ENCODE measurements at places on chromosomes 7 and 10. TPM values are rescaled to one million over a fixed set of nuclear protein-coding genes. Genes with fewer than 3 reads are reported as not detected.
A peak's percentile ranks its signal among the peaks of the same experiment; 100 is the strongest.

Gene EGR2
- total RNA-seq, result 1.4 TPM

Gene TMEM26
- total RNA-seq, result not detected

Gene GRM8
- total RNA-seq, result not detected

Gene HOXA1
- total RNA-seq, result 0.72 TPM

Gene AGR2
- not detected for total RNA-seq

Gene PON3
- total RNA-seq, result not detected

- no peak overlapping the region for H3K27ac ChIP-seq
- peaks cover 1% of the 10 kb centered on the region for H3K36me3 ChIP-seq
- H3K4me1 ChIP-seq, result peaks cover 24% of the 10 kb centered on the region
Measured at GRCh38 chr10:349081-349480, 213.8 kb downstream of the ZMYND11 start.

GRCh38 chr7:157775560-157776332, 438.9 kb downstream of the DNAJB6 start:
- H3K4me3 ChIP-seq, result no peak overlapping the region
- no peak overlapping the region for H3K27ac ChIP-seq
- H3K27me3 ChIP-seq, result peaks cover 2% of the 10 kb centered on the region
- no peaks in the 10 kb centered on the region for H3K4me1 ChIP-seq
- no peak for DNase-seq

GRCh38 chr10:123777881-123778280, 111.7 kb downstream of the GPR26 start:
- H3K27ac ChIP-seq, result no peak overlapping the region
- H3K4me3 ChIP-seq, result no peak overlapping the region
- peaks cover 4% of the 10 kb centered on the region for H3K4me1 ChIP-seq
- peaks cover 13% of the 10 kb centered on the region for H3K27me3 ChIP-seq
- peaks cover 2% of the 10 kb centered on the region for H3K36me3 ChIP-seq

DNA sequence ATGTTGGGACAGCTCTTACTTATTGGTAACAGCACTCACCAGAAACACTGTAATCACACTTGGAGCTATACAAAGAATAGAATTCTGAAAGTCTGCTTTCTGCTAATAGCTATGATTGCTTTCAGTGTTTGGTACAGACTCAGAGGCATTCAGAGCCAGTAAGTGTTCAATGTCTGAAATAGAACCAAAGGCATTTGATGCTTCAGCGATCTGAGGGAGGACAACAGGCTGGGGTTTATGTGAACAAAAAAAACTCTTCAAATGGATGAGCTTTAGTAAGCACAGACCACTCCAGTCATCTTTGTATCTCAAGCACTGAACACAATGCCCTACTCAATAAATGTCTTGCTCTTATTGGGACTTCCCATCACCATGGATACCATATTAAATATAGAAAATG, 322.8 kb upstream of the GRM3 start:
- no peaks in the 10 kb centered on the region for H3K36me3 ChIP-seq
- no peaks in the 10 kb centered on the region for H3K4me1 ChIP-seq
- DNase-seq, result no peak
- no peaks in the 10 kb centered on the region for H3K27me3 ChIP-seq
- no peak overlapping the region for H3K27ac ChIP-seq

GRCh38 chr7:11505471-11505985, 326.5 kb downstream of the THSD7A start:
- no peaks in the 10 kb centered on the region for H3K4me1 ChIP-seq
- no peaks in the 10 kb centered on the region for H3K36me3 ChIP-seq
- no peak for DNase-seq
- no peak overlapping the region for H3K27ac ChIP-seq

DNA sequence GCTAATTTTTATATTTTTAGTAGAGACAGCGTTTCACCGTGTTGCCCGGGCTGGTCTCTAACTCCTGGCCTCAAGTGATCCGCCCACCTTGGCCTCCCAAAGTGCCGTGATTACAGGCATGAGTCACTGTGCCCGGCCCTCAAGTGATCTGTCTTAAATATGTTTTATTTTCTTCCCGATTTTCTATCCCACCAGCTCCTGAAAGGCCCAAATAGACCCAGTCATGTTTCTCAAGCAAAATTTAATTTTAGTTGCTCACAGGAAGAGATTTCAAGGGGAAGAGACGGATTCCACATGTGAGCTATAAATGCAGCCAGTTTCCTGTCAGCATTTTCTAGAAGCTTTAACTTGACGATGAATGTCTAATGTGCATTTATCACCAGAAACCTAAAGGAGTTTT, 12.0 kb downstream of the DENND10 start:
- no peak overlapping the region for H3K27ac ChIP-seq
- no peaks in the 10 kb centered on the region for H3K27me3 ChIP-seq
- H3K36me3 ChIP-seq, result peaks cover 30% of the 10 kb centered on the region
- H3K4me1 ChIP-seq, result peaks cover 20% of the 10 kb centered on the region

DNA sequence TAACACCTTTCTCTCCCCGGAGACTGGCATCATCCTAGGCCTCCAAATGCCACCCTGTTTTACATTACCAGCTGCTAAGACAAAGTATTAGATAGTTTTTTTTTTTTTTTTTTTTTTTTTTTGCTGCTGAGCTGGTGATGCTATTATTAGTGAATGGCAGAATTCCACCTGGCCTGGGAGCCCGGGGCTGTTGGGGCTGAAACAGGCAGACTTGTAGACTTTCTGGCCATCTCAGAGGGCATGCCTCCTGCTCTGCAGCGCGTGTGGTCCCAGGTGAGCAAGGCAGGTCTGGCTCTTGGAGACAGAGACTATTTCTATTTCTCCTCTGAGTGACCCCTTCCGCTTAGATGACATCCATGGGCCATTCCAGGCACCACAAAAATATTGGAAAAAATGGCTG, 104.2 kb downstream of the EMX2 start:
- no peak overlapping the region for H3K4me3 ChIP-seq
- no peaks in the 10 kb centered on the region for H3K36me3 ChIP-seq
- no peaks in the 10 kb centered on the region for H3K4me1 ChIP-seq
- DNase-seq, result no peak

DNA sequence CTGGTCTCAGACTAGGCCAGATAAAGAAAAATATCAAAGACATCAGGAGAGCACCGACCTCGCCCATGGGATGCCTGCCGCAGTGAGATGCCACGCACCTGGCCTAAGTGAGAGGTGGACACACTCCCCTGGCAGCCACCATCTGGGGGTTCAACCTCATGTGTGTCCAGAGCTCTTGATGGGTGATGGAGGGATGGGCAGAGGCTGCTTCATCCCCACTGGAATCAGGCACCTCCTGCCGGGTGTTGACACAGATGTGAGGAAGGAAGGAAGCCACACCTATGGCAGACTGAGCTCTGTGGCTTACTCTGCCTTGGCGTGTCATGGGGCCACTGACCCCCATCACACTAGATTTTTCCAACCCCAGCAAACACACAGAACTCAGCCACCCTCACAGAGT, 11.4 kb downstream of the ZNF488 start:
- H3K4me1 ChIP-seq, result no peaks in the 10 kb centered on the region
- H3K36me3 ChIP-seq, result no peaks in the 10 kb centered on the region
- no peak overlapping the region for H3K27ac ChIP-seq
- no peak for DNase-seq

GRCh38 chr7:4882169-4883032, 1.1 kb downstream of the RADIL start:
- no peak for DNase-seq
- H3K27me3 ChIP-seq, result peaks cover 34% of the 10 kb centered on the region
- no peak overlapping the region for H3K27ac ChIP-seq
- no peaks in the 10 kb centered on the region for H3K36me3 ChIP-seq
- peaks cover 4% of the 10 kb centered on the region for H3K4me1 ChIP-seq
- H3K4me3 ChIP-seq, result peak overlapping the region; percentile 52

DNA sequence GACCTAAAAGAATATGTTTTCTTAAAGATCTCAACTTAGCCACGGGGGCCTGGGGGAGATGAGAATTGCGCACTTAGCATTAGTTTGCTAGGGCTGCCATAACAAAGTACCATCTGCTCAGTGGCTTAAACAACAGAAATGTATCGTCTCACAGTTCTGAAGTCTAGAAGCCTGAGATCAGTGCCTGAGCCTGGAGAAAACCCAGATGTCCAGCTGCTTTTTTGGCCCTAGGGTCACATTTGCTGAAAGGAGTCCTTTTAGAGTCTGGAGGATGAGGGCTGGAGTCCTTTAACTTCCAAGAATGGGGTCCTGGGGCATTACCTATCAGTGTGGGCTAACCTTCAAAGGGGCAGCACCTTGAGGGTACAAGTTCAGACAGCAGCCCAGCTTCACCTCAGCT, 48.2 kb downstream of the SMURF1 start:
- DNase-seq, result no peak
- H3K36me3 ChIP-seq, result peaks cover 26% of the 10 kb centered on the region
- H3K27me3 ChIP-seq, result no peaks in the 10 kb centered on the region
- no peak overlapping the region for H3K27ac ChIP-seq
- H3K4me1 ChIP-seq, result no peaks in the 10 kb centered on the region
